ENCODE measurements at places on chromosomes 4 and X. TPM values are rescaled to one million over a fixed set of nuclear protein-coding genes. Genes with fewer than 3 reads are reported as not detected.

The SLC49A3 gene
- total RNA-seq, result 12.1 TPM

The GAGE2A gene
- not detected for total RNA-seq

The NCAPG gene
- 0.24 TPM for total RNA-seq

The AMER1 gene
- total RNA-seq, result 3.9 TPM

The C1QTNF7 gene
- total RNA-seq, result 2.3 TPM

The CT47A1 gene
- total RNA-seq, result not detected

The RAI2 gene
- total RNA-seq, result 37.5 TPM

The HTR2C gene
- not detected for total RNA-seq

- no peak for DNase-seq
These were observed 562.4 kb downstream of the MAGEB5 start for GRCh38 chrX:26778320-26778888.

DNA sequence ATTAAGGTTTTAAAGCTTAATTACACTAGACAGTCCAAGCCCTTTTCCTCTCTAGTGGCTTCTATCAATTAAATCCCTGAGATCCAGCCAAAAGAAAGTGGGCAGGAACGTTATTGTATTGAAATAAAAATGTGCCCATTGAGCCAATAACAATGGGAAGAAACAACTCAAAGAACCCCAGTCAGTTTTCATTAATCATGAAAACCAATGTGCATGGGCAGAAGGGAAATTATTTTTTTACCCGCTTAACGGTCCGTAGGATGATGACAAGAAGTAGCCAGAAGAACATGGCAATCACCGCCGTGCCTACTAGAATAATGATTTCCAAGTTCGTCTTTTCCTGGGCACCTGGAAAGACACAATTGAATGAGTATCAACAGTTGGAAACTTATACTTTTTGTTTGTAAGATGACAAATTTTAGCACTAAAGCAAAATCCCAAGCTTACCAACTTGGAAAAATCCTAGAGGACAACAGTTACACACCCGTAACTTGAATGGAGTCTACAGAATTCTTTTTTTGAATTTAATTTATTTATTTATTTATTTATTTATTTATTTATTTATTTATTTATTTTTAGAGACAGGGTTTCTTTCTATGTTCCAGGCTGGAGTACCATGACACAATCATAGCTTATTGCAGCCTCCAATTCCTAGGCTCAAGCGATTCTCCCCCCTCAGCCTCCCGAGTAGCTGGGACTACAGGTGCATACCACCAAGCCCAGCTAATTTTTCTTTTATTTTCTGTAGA is 26.8 kb downstream of the KDR start:
- DNase-seq, result no peak

- DNase-seq, result no peak
These were observed 32.5 kb upstream of the CENPU start for GRCh38 chr4:184766446-184766845.

DNA sequence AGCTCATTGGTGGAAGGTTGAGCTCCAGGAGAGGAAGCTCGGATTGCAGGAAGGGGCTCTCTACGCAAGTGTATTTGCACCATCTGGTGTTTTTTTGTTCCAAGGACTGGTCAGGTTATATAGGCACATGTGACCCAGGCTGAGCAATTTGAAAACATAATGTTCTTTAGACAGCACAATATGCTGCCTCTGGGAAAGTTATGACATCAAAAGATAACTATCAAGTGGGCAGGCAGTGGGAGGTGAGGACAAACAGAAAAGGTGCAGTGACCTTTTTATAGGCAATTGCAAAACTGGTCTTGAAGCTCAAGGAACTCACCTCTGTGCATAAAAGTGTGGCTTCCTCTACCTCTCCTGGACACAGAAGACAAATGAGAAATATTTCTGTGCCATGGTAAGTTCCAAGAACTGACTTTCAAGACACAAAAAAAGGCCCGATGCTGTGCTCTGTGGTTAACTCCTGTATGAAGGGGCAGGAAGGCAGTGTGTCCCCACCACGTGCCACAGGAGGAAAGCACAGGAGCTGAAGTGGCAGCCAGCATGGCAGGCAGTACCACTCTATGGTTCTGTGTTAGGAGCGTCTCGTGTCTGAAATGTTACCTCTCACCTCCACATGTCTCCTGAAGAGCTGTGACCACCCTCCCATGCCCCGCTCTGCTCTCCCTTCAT is 128.6 kb downstream of the SHROOM3 start:
- no peak for DNase-seq

GRCh38 chr4:173039617-173040577 is 128.7 kb upstream of the GALNT7 start:
- DNase-seq, result no peak

GRCh38 chr4:95167805-95168204 is 381.0 kb downstream of the UNC5C start:
- no peak for DNase-seq

- no peak for DNase-seq
These were observed 170.1 kb downstream of the LARP7 start for GRCh38 chr4:112807083-112807482.

DNA sequence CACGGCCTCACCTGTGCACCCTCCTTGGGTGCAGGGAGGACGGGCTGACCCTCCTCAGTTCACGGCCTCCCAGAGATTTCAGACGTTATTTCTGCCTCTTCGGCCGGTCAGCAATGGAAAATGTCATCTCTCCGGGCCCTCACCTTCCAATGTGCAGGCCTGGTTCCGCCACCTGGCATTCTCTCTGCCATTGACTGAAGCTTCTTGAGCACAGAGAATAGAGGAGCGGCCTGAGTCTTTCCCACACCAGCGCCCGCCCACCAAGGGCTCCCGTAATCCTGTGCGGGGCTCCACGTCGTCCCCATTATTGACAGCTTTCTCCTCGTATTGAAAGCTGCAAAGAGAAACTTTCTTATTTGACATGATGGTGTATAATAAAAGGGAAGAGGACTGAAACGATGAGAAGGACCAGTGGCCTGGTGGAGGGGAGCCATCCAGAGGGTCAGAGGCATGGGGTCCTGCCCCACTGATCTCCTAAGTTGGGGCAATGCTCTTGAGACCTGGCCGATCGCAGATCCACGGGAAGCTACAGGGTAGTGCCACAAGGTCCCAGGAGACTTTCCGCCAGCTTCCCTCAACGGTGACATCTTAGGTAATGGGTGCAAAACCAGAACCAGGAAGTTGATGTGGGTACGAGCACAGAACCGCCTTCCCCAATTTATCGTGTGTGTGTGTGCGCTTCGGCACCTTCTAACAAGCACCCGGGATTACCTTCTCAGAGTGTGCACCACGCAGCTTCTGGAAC is 20.6 kb downstream of the HTRA3 start:
- DNase-seq, result peak; percentile 71

GRCh38 chr4:118783887-118784286 is 52.0 kb downstream of the SEC24D start:
- DNase-seq, result no peak

DNA sequence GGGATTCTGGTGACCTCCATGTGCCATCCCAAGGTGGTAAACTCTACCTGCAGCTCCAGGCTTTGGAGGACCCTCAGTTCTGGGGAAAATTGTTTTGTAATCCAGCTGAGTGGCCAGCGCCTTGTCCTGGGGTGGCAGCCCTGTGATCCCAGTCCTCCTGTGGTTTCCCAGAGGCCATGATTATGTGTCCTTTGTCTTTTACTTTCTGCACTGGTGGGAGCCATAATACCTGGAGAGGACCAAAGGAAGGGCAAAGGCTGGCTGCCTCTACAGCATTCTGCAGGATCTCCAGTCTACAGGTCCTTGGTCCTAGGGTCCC is 64.0 kb downstream of the NBDY start:
- no peak for DNase-seq

- DNase-seq, result no peak
These were observed 103.5 kb downstream of the LDB2 start for GRCh38 chr4:16794816-16795445.

DNA sequence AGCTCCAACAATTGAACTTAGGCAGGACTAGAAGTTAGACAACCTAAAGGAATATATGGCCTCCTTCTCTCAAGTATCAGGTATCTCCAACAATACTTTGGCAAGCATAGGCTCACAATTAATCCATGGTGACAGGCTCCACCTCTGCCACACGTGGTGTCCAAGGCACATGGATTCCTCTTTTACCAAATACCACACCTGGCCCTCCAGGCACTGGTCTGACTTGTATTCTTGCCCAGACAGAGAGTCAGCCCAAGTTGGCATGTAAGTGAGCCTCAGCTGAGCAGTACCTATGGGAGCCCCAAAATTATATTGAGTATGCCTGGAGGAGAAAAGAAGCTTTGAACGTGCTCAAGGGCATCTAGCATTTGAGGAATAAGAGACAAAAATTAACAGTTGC is 19.6 kb downstream of the SRPX2 start:
- DNase-seq, result no peak

- no peak for DNase-seq
These were observed 20.0 kb downstream of the EMCN start for GRCh38 chr4:100497791-100498190.

DNA sequence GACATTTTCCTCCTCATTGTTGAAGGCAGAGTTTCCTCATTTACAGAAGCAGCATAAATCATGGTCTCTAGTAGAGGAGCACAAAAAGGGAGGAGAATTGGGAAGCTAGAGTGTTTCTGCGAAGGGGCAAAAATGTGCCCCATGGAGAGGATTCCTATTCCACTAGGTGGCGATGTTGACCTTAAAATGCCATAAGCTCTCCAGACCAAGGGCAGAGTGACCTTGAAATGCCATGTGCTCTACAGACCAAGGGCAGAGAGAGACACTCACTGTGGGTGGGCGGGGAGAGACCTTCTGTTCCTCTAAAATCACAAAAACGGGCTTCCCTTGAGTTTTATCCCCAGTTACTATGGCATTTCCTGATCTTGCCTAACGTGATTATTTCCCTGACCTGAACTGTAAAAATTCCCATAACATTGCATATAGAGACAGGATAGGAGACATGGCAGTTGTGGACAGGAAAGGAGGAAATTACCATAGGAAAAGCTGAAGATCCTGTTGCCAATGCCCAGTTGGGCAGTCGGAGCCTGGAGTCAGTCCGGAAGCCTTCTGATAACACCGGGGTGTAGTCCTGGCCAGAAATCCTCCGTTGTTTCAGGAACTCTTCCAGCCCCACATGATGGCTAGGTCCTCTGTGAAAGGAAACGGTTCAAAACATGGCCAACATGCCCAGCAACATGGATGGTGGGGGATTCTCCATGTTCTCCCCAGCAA is 567.7 kb downstream of the MAGEB5 start:
- DNase-seq, result no peak

DNA sequence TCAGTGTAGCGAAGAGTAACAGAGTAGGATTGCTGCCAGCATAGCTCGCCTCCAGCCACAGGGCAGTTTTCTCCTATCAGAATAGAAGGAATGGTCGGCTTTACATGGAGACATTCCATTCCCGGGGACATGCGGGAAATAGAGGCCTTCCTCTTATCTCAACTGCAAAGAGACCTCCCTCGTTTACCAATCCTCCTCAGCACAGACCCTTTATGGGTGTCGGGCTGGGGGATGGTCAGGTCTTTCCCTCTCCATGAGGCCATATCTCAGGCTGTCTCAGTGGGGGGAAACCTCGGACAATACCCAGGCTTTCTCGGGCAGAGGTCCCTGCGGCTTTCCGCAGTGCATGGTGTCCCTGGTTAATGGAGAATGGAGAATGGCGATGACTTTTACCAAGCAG is 285.0 kb downstream of the ASMT start:
- no peak for DNase-seq

GRCh38 chr4:7937006-7937405 is 2.7 kb downstream of the AFAP1 start:
- DNase-seq, result no peak

GRCh38 chr4:150368667-150369066 is 213.3 kb upstream of the MAB21L2 start:
- no peak for DNase-seq

DNA sequence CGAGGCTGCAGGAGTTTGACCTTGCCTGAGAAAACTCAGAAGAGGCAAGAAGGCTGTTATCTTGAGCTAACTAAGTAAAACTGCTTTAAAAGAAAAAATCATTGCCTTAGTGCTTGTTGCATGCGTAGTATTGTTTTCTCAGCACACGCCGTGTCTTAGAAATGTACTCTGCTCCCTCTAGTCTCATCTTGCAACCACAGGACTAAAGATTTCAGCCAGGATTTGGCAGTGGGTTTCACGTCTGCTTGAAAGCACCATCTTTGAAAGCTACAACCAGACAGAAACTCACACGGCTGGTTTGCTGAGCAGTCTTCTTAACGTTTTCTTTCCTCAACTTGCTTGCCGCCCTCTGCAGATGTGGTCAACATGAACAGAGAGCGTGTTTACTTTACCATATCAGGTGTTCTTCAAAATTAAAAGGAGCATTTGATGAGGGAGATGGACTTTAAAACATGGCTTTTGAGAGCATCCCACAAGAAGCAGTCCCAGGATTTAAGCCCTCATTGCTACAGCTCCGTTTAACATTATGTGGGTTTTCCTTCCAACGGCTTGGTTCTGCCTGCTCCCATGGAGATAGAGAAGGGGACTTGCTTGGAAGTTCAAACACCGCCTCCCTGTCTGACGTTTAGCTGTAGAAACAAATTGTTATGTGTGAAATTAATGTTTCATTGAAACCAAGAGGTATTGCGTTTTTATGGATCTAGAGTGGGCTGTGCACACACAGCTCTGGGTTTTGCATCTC is 3.4 kb downstream of the SORCS2 start:
- DNase-seq, result peak; percentile 51

- no peak for DNase-seq
These were observed 4.1 kb downstream of the PCDH7 start for GRCh38 chr4:30724247-30724646.

DNA sequence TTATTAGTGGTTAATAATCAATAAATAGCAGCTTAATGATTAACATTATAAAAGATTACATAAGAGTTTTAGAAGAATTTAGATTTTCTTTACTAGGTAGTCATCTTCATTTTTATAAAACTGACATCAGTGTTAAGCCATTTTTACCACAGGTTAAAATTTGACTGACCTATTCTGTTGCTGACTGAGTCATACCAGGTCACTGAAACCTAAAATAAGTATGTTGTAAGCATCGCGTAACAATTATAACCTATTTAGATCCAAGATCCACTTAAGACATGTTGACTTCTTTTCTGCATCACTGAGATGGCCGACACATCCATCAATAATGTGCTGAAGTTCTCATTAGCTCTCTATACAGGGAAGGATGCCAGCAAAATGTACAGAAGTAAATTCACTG is 36.7 kb downstream of the ARX start:
- no peak for DNase-seq

DNA sequence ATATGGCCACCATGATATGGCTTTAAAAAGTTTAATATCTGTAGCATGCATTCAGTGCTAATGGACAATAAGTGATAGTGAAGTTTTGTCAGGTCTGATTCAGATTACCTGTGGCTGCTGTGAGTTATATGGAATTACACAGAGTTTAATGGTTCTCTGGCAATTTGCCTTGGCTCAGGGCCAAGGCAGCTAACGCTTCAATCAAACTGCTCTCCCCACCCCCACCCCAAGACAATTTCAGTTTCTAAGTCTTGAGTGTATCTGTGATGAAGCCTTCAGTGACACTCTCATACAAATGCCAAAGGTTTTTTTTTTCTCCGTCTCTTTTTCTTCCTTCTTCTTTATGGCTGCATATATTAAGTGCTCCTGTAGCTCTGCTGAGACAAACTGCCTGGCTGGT is 106.6 kb downstream of the SHROOM4 start:
- DNase-seq, result no peak

- no peak for DNase-seq
These were observed 259.0 kb upstream of the HS3ST1 start for GRCh38 chr4:11687727-11688126.

All from cardiac septum (tissue), 1 donor.